Stimulated activated naive B cell treated with anti-CD40 and anti-IgM and Interleukin-4, amounts not matched to agents 10 μg/mL and 1 μg/mL and 100 μg/mL, for 72 hours (primary cell): ENCODE measurements at places on chromosomes 7 and 10.

- DNase-seq: no peak
Measured at GRCh38 chr7:17671956-17672355, 268.3 kb downstream of the SNX13 start.

DNA sequence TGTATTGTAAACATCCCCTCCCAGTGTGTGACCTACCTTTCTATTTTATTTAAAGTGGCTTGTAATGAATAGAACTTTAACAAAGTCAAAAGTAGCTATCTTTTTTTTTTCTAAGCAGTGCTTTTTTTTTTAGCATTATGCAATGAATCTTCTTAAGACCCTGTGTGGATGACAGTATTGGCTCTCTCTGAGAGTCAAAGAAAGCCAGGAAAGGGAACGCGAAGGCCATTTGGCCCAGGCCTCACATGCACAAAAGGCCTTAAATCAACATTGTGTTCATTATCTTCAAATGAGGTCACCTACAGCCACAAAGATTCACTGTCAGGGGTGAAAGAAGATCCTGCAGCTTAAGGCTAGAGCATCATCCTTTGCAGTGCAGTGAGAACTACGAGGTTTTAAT, 721.5 kb downstream of the GRID1 start:
- DNase-seq: no peak

- DNase-seq: no peak
Measured at GRCh38 chr7:137287651-137288258, 55.8 kb downstream of the PTN start.

GRCh38 chr10:131739206-131739605, 161.6 kb upstream of the PPP2R2D start:
- DNase-seq: no peak

DNA sequence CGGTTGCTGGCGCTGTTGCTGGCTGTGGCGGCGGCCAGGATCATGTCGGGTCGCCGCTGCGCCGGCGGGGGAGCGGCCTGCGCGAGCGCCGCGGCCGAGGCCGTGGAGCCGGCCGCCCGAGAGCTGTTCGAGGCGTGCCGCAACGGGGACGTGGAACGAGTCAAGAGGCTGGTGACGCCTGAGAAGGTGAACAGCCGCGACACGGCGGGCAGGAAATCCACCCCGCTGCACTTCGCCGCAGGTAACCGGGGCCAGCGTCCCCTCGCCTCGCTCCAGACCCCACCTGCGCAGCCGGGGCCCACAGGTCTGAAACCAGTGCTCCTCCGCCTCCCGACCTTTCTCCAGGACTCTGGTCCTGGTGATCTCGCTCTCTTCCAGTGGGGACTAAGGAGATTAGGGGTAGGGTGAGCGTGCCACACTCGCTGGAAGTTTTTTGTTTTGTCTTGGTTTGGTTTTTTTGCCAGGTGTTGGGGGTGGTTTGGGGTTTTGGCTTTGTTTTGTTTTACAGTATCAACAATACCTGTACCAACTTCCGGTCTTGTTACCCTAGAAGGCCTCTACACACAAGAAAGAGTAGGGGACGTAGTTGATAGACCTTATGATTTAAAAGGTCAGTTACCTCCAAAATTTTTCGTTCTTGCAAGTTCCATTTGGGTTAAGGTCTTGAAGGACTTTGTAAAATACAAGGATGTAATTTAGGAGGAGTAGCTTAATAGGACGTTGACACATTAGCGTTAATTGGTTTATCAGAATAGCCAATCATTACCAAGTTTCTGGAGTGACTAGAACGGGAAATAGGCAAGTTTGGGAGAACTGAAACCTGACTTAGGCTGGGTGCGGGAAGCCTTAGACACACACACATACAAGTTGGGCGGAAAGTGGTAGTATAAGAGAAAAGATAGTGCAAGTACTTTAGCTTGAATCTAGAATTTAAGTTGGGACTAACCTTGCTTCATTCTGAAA, 704 bp downstream of the TNKS2 start:
- peak; percentile 24 for DNase-seq
